ENCODE measurements at places on chromosomes 7 and 10.
A peak's percentile ranks its signal among the peaks of the same experiment; 100 is the strongest.

- no peak for DNase-seq
These were observed 57.9 kb downstream of the GATA3 start for GRCh38 chr10:8112230-8112905.

- no peak for DNase-seq
These were observed 390.0 kb downstream of the ARL4A start for GRCh38 chr7:13077466-13077865.

GRCh38 chr7:148570510-148570909 is 20.1 kb upstream of the C7orf33 start:
- no peak for DNase-seq

DNA sequence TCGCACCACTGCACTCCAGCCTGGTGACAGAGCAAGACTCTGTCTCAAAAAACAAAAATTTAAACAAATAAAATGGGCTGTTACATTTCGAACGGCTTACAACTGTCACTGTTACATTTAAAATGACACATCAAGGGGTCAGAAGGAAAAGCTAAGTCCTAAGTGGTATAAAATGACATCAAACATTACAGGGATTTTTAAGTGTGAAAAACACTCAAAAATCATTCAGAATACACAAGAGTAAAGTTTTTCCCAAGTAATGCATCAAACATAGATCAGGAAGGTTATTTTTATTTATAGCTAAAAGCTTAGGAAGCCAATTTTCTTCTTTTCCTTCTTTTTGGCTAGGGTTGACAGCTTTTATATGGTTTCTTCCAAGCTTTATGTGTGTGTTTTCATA is 39.0 kb downstream of the CCDC3 start:
- DNase-seq, result no peak

GRCh38 chr10:131874991-131875451 is 25.8 kb upstream of the PPP2R2D start:
- DNase-seq, result peak; percentile 72

GRCh38 chr7:91293136-91293535 is 28.9 kb downstream of the FZD1 start:
- DNase-seq, result no peak

DNA sequence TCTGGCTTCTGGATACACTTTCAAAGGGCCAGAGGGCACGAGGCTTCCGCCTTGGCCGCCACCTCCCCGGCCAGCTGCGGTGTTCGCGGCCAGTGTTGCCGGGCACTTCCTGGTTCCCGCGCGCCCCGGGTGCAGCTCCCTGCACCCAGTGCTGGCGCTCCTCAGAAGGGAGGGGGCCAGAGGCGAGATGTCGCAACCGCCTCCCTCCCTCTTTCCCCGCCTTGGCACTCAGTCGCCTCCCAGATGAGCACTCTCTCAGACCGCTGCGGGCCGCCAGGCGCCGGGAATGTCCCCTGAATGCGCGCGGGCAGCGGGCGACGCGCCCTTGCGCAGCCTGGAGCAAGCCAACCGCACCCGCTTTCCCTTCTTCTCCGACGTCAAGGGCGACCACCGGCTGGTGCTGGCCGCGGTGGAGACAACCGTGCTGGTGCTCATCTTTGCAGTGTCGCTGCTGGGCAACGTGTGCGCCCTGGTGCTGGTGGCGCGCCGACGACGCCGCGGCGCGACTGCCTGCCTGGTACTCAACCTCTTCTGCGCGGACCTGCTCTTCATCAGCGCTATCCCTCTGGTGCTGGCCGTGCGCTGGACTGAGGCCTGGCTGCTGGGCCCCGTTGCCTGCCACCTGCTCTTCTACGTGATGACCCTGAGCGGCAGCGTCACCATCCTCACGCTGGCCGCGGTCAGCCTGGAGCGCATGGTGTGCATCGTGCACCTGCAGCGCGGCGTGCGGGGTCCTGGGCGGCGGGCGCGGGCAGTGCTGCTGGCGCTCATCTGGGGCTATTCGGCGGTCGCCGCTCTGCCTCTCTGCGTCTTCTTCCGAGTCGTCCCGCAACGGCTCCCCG is at the start of gene FFAR4:
FFAR4 (plus strand) TSS at position 231 of the 842 bp plus-strand sequence; CDS start at position 287, 56 bp downstream.
- peak; percentile 71 for DNase-seq

GRCh38 chr7:81725812-81726127 is 44.1 kb downstream of the HGF start:
- no peak for DNase-seq

DNA sequence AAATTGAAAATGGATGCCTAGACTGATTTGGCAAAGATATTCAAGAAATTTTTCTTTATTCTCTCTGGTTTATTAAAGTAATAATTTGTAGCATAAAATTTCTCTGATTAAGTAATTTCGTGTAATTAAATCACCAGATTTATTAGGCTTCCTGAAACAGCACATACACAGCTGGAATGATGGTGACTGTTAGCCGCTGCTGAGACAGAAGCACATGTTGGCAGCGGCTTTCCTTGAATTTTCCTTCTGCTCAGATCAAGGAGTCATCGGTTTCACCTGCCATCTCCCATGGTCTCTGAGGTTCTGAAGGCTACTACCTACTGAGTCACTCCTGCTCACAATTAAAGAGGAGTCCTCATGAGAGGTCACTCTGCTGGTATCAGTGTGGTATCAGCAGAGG is 101.5 kb downstream of the GFRA1 start:
- no peak for DNase-seq
